ENCODE measurements at places on chromosomes 13 and 19. TPM values are rescaled to one million over a fixed set of nuclear protein-coding genes. Genes with fewer than 3 reads are reported as not detected.

The SIGLEC8 gene
- not detected for total RNA-seq

The IZUMO4 gene
- 2.6 TPM for total RNA-seq

The CFD gene
- total RNA-seq: 8.9 TPM

The SULT2A1 gene
- total RNA-seq: not detected

The PLK5 gene
- not detected for total RNA-seq
